ENCODE measurements at places on chromosomes 7 and 10. TPM values are rescaled to one million over a fixed set of nuclear protein-coding genes. Genes with fewer than 3 reads are reported as not detected.

The CHN2 gene
- 36.1 TPM for total RNA-seq

The FZD1 gene
- 14.1 TPM for total RNA-seq

The CLDN15 gene
- 2.2 TPM for total RNA-seq

The LRRC72 gene
- total RNA-seq, result not detected

The LRRN3 gene
- 7.4 TPM for total RNA-seq

The EFCAB10 gene
- not detected for total RNA-seq

The JCAD gene
- total RNA-seq, result 23.5 TPM

The ZP3 gene
- not detected for total RNA-seq

The ASIC3 gene
- 5.3 TPM for total RNA-seq

The SLC25A28 gene
- total RNA-seq, result 41.2 TPM

The TAS2R41 gene
- not detected for total RNA-seq

The GJD4 gene
- not detected for total RNA-seq

The NUTM2D gene
- 6.0 TPM for total RNA-seq

The RAB19 gene
- total RNA-seq, result not detected

The EBF3 gene
- total RNA-seq, result 6.2 TPM

The PVRIG gene
- total RNA-seq, result not detected
